Camera-type eye (tissue), 1 donor: ENCODE measurements at places on chromosomes 2 and 18. TPM values are rescaled to one million over a fixed set of nuclear protein-coding genes. Genes with fewer than 3 reads are reported as not detected.

STAT4 gene
- 5.8 TPM for total RNA-seq

SFXN5 gene
- total RNA-seq = 13.2 TPM

NAT8 gene
- not detected for total RNA-seq

SERPINB3 gene
- not detected for total RNA-seq

LOXL3 gene
- 22.8 TPM for total RNA-seq
